ENCODE measurements at places on chromosomes 1 and 21.

GRCh38 chr21:45412909-45413611, 8.1 kb downstream of the COL18A1 start:
- no peak for DNase-seq

DNA sequence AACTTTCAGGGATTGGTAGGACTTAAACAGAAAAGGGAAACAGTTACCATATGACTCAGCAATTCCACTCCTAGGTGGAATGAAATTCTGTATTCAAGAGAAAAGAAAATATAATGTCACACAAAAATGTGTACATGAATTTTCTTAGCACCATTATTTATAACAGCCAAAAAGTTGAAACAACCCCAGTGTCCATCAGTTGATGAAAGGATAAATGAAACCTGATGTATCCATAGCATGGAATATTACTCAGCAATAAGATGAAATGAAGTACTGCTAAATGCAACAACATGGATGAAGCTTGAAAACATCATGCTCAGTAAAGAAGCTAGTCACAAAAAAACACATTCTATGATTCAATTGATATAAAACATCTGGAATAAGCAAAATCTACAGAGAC, 15.5 kb downstream of the EEIG2 start:
- DNase-seq: no peak

DNA sequence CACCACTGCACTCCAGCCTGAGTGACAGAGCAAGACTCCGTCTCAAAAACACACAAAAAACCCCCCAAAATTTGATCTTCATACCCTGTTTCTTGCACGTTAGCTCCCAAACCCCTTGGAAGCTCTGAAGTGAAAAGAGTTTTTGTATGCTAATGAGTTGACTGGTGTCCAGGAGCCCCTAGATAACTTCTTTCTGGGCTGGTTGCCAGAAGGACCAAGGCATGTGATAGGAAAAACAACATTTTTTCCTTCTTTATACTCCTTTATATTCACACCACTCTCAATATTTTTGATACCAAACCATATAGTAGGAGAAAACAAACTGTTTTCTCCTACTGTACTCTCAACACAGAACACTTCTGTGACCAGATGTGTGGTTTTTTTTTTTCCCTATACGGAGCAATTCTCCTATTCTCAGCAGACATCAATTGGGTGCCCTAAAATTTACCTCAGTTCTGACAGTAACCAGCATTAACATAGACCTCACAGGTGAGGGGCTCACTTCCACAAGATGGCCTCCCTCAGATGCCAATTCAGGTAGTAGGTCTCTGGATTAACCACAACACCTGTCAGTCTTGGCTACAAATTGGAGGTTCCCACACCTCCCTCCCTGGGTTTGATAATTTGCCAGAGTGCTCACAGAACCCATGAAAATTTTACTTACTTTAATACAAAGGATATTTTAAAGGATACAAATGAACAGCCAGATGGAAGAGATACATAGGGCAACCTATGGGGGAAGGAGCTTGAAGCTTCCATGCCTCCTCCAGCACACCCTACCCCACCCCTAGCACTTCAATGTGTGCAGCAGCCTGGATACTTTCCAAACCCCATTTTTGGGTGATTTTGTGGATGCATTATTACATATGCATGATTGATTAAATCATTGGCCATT, 25.6 kb downstream of the ZYG11B start:
- no peak for DNase-seq

DNA sequence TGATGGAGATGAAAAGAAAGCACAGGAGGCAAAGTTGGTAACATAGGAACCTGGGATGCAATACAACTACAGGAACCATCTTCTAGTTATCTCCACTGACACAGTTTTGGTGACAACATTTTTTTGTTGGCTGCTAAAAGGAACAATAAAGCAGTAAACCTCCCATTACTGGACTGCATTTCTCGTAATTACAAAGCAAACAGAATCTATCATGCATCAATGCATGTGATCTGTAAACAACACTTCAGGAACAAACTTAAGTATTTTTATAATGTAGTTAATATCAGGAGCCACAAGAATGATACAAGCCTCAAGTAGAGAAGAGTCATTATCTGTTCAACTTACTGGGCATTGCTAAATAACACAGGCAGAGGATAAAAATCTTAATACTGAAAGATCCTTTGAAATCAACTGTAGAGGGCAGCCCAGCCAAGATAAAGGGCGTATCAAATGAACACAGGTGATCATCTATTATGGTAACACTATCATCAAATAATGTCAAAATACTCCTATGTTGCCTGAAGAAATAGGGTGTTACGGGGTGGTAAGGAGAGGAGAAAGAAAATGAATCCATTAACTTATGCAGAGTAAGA, 193.3 kb downstream of the EIF4G3 start:
- DNase-seq: no peak

DNA sequence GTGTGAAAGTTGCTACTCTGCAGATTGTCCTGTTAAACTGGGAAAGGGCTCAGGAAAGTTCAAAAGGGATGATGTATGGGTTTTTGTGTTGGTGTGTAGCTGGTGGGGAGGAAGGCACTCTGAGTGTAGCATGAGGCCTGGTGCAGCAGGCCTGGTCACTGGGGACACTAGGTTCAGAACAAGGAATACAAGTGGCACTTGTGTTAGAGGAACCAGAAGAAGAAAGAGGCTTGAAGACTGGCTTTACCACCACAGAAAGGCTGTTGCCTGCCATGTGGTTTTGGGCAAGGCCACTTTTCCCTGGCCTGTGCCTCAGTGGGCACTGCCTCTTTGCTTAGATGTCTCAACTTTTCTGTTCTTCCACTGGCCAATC, 122.8 kb downstream of the NOS1AP start:
- DNase-seq: no peak

GRCh38 chr1:164842870-164843269, 283.9 kb downstream of the PBX1 start:
- DNase-seq: no peak

GRCh38 chr1:205777994-205778393, 2.7 kb upstream of the RAB29 start:
- DNase-seq: no peak

DNA sequence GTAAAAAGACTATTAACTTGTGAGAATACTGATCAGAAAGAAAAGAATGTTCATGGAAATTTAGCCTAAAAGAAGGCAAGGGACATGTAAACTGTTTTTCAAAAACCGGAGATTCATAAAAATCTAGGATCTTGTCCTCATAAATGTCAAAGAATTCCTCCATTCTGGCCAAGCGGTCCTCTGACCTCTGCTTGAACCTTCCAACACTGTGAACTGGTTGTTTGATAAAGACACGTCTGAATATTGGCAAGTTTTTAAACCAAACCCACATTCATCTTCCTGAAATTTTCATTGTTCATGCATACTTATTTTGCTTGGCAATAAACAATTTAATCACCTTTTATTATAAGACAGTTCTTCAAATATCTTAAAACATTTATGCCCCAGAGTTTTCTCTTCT, 19.8 kb downstream of the ASPM start:
- DNase-seq: peak; percentile 42

DNA sequence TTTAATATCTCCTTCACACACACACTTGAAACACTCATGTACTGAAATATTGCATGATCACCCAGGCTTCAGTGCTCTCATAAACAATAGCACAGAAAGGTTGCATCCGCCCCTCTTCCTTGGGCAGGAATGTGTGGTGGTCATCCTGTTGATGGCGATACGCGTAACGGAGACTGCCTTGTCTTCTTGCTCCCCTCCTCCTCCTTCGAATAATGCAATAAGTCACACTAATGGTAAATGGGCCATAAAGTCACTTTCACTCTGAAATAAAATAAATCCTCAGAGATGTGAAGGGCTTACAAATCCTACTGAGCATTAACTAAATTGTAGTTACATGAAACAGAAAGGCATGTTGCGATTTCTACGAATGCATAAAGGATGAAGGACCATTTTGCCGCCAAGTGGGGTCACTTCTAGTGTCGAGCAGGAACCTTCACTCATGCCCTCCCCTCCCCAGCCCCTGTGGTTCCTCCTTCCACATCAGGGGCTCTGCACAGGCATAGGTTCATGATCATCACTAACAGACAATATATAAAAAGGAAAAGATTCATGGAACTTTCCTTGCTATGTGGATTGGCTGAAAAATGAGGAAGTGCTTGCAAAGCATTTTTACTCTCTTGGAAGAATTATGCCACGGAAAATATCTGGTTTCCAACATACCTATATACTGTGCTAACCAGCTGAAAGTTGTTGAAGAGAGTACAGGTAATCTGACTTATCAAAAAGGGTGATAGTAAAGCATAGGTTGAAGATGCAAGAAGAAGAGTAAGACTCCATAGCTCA, 1.2 kb upstream of the PGBD5 start:
- no peak for DNase-seq

GRCh38 chr1:100575406-100575805, 37.5 kb downstream of the GPR88 start:
- DNase-seq: no peak

DNA sequence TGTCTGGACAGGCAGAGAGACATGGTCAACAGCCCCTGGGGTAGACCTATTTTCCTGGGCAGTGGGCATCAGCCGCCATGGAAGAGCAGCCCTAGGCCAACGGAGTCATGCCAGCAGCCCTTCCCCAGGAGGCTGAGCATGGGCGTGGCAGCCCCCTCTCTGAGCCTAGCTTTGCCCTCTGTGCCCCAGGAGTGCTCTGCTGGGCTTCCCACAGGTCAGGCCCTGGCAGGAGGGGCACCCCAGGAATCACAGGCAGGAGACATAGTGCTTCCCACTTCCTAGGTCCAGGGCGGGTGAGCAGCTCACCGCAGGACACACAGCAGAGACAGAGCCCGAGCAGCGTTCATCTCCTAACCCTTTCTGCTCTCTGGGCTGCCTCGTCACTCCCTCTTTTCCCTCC, 132.8 kb downstream of the GLIS1 start:
- DNase-seq: no peak

DNA sequence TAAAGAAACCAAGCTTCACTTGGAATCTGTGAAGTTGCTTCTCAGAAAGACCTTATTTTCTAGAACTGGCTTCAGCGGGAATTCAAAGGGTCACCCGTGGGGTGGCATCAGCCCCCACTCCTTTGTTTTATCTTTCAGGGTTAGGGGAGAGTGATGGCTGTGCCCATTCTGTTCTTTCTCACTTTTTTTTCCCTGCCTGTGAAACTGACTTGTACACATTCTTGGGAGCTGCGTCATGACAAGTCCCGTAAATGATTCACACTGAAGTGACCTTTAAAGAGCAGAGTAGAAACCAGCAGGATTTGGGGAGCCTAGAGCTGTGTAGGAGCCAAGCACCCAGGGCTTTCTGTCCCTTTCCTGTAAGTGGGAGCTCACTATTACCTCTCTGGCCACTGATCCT, 43.8 kb downstream of the SLC44A3 start:
- no peak for DNase-seq

DNA sequence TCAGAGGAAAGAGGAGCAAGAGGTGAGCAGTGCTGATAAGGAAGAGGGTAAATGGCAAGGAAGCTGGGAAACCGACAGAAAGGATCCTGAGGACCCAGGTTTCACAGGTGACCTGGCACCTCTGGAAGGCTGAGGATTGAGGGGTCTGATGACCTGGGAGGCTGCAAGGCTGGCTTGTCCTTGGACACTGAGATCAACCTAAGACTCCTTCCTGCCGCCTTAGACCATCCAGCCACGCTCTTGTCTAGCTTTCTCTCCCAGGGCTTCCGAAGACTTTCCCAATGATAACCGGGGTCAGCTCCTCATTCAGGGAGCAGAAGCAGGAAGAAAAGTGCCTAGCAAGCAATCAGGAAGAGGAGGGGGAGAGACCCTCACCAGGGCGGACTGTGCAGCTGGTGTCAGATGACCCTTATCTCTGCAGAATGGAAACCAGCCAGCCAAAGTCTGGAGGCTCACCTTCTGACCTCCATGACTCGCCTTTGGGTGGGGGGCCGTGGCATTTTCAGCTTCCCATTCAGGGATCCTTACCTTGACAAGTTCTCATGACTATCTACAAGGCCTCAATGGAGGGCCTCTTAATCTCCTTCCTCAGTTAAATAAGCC, 77.7 kb downstream of the CAPZB start:
- no peak for DNase-seq

- no peak for DNase-seq
These were observed 13.4 kb downstream of the ENTREP3 start for GRCh38 chr1:155241841-155242264.

Data from BJ (cell line).